ENCODE measurements at places on chromosomes 12 and 14.

- no peak for DNase-seq
Measured at GRCh38 chr14:23492618-23493272, 23.2 kb downstream of the NGDN start.

- no peak for DNase-seq
Measured at GRCh38 chr12:91940322-91940721, 205.3 kb downstream of the BTG1 start.

GRCh38 chr14:60092526-60092920 is 800 bp downstream of the PCNX4 start:
- DNase-seq = peak; percentile 33

DNA sequence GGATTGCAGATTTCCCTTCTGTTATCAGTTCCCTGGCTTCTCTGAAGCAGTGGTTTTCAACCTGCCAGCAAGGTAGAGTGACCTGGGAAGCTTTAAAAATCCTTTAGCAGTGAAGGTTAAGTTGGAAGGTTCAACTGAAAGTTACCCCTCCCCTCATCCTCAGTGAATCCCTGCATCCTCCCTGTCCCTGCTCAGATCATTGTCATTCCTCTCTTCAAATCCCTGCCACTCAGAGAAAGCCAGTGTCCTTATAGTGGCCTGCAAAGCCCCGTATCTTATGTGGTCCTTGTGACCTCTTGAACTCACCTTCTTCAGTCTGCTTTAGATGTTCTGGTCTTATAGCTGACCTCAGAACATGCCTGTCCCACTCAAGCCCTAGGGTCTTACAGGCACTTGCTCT is 53.6 kb downstream of the PPM1A start:
- DNase-seq = no peak

- no peak for DNase-seq
Measured at GRCh38 chr14:95551435-95551834, 16.6 kb downstream of the GLRX5 start.

DNA sequence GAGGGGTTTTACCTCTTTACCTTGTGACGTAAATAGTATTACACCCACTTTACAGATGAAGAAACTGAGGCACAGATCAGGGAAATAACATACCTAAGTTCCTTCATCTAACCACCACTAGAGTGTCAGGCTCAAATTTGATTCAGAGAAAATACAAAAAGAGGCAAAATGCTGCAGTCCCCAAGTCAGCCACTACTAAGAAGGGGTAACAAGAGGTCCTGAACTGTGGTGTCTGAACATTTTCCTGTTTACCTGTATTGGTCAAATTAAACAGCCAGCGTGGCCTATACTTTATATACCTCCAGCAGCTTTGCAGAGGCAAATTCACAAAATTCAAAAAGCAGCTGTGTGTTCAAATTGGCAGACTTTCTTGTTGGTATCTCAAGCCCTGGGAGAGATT is 92.0 kb downstream of the TBX5 start:
- no peak for DNase-seq

- peak; percentile 58 for DNase-seq
Measured at GRCh38 chr14:35814371-35815005, 5.4 kb upstream of the RALGAPA1 start.

GRCh38 chr14:24307575-24308341 is at the start of gene CIDEB:
TSS of gene CIDEB (minus strand) at chr14:24307977. CDS start at chr14:24307858, 119 bp downstream.
- peak; percentile 79 for DNase-seq

DNA sequence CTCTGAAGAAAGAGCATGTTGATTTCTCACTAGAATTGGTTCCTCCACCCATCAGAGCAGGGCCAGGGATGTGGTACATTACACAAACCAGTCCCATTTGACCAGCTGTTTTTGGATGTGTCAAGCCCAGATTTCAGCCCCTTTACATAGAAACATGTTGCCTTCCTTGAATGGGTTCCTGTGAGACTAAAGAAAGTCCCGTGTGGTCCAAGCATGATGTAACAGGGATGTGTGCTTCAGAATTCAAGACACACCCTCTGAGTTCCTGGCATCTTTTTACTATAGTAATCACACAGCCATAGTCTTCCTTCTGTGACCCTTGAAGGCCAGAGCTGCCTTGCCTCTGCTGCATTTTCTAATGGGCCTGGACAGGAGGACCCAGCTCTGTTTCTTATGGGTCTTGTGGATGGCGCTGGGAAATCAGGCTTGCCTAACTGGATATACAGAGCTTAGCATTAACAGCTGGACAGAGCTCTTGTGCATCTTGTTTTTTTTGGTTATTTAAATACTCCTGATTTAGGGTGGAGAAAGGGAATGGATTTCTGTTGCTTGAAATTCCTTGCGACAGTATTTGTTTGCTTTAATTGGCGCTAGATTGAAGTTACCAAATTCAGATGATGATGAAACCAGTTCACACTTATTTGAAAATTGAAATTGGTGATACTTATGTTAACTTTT is 341.0 kb downstream of the ZFP36L1 start:
- DNase-seq = no peak
